ENCODE measurements at places on chromosomes 7 and 10. TPM values are rescaled to one million over a fixed set of nuclear protein-coding genes. Genes with fewer than 3 reads are reported as not detected.

DNA sequence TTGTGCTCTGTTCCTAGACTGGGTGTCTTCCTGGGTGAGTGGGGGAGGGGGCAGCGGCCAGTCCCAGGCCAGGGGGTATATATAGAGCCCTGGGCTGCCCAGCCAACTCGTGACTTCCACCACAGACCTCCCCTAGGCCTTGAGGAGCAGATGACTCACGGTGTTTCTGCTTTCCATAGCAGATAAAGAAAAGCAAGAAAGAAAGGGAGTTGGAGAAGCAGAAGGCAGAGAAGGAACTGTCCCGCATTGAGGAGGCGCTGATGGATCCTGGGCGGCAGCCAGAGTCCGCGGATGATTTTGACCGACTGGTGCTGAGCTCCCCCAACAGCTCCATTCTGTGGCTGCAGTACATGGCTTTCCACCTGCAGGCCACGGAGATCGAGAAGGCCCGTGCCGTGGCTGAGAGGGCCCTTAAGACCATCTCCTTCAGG lies 10.1 kb downstream of the CALHM2 start:
- DNase-seq: no peak

- no peak for DNase-seq
Measured at GRCh38 chr7:42886893-42887505, 24.9 kb downstream of the C7orf25 start.

DNA sequence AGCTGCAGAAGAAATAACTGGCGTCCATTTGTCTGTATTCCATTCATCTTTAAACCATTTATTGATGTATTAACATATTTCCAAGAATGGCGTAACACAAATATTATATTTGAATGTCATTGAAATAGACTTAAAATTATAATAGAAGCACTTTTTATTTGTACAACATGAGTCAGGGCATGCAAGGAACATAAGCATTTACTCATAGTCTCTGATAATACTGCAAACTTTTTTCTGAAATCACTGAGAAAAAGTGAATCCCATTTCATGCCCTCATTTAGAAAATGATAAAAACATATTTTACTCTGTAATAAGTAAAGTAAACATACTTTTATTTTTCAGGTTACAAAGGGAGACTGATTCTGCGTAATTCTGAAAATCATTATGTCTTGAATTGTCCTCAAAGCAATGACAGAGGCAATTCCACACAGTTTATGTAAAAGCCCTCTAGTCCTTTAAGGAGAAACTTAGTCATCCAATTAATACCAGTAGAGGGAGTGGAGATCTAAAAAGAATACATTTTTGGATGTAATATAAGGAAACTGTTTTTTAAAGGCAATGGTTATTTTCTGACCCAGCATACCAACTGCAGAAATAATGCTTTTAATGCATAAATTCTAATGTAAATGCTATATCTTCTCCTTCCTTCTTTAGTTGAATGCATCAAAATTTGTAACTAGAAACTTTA lies 58.1 kb downstream of the AGMO start:
- no peak for DNase-seq

GRCh38 chr10:45404087-45404769 lies 30.2 kb downstream of the ALOX5 start:
- DNase-seq: no peak

- no peak for DNase-seq
Measured at GRCh38 chr7:15399441-15399840, 162.4 kb downstream of the AGMO start.

DNA sequence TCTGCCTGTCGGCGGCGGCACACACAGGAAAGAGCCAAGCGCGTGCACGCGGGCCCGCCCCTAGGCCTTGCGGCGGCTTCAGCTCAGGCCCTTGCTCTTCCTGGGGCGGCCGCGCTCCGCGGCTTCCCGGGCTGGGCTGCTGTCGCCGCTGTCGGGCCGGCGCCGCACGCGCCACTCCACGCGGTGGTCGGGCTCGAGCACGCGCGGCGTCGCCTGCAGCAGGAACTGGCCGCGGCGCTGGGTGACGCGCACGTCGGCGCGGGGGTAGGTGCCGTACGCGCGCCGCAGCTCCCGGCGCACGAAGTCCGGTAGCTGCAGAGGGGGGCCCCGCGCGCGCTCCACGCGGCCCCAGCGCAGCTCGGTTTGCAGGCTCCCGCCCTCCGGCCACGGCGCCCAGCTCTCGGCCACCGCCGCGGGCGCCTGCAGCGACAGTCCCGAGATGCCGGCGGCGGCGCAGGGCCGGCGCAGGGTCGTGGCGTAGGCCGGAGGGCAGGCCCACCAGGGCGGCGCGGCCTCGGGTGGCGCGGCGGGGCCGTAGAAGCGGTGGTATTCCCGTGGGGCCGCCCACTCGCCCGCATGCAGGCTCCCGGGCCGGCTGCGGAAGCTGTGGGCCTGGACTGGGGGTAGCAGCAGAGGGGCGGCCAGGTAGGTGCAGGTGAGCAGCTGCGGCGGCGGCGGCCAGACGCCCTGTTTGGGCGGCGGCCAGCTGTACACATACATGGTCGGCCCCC lies 804 bp downstream of the C10orf95 start:
- DNase-seq: peak; percentile 95

DNA sequence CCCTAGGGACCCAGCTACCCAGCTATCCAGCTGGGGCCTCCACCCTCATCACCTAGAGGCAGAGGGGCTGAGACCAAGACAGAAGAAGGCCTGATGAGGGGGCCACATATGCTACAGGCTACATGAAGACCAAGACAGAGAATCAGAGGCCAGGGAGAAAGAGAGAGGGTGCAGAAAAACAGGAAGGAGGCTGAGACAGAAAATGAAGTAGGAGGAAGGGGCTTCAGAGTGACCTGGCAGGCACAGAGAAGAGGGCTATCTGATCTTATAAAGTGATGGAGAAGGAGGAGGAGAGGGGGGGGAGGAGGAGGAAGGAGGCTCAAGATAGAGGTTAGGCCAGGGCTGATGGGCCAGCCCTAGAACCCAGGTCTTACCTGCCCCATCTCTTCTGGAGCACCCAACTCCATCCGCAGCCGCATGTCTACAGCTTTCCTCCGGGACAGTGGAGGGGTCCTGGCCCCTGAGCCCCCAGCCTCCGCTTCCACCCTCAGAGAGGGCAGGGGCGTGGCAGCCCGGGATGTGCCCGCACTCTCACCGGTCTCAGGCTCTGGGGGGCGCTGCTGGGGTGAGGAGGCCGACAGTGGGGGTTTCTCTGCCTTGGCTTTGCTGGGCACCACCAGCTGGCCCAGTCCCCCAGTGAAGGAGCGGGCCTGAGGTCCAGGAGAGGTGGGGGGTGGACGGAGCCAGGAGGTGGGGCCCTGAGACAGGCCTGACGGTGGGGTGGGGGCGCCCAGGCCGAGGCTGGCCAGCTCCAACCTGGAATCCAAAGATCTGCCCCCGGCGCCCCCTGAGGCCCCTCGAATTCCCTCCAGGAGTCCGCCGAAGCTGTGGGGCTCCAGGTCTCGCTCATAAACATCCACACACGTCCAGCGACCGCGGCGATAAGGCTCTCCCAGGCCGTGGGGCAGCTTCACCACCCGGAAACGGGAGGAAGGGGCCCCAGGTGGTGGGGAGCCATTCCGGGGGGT lies 1.8 kb downstream of the TSC22D4 start:
- no peak for DNase-seq

GRCh38 chr7:24827589-24827988 lies 70.3 kb upstream of the GSDME start:
- DNase-seq: no peak

DNA sequence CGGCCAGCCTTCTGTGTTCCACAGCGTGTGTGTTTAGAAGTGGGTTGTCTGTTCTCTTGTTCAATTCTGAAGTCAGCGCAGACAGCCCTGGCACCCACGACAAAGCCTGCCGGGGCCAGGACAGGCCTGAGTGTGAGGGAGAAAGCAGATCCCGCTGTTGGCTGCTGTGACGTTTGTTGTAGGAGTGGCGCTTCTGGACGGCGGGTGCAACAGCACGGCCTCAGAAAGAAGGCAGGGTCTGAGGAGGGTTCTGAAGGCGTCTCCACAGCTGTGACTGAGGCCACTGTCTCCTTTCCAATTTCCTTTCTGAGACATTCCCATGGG lies 76.2 kb downstream of the VIPR2 start:
- DNase-seq: no peak

DNA sequence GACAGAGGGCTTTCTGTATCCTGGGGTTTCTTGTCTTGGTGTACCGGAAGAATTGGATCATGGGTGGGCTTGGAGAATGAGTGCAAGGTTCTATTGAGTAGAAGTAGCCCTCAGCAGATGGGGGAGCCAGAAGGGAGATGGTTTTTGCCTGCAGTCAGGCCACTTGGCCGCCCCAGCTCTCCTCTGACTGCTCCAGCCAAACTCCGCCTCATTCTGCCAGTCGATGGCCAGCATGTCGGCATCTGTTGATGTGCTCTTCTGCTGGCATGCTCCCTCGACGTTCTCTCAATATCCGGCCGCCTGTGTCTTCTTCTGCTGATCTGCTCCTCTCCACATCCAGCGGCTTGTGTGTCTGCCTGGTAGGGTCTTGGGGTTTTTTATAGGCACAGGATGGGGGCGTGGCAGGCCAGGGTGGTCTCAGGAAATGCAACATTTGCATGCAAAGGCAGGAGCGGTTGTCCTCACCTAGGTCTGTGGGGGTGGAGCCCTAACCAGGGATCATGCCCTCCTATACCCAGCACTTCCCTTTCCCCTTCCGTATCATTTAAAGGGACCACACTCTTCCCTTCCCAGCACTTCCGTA lies 40.2 kb upstream of the TNS3 start:
- DNase-seq: no peak

- DNase-seq: no peak
Measured at GRCh38 chr10:61857746-61858145, 43.8 kb upstream of the ARID5B start.

DNA sequence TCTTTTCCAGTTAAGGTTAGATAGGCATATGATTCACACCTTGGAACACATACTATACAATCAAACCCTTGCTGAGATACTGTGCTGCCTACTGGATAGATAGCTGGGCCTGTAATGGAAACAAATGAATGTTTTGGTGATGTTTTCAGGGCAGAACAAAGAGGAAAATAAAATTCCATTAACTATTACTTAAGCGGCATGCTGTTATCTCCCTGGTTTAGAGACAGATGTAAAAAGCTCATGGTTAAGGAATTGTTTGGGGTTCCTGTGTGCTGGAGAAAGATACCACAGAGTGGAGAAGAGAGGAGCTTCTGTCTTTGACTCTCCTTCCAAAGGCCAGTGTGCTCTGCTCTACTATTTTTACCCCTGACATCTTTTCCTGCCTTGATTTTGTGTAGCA lies 341.1 kb downstream of the PLXDC2 start:
- DNase-seq: no peak

DNA sequence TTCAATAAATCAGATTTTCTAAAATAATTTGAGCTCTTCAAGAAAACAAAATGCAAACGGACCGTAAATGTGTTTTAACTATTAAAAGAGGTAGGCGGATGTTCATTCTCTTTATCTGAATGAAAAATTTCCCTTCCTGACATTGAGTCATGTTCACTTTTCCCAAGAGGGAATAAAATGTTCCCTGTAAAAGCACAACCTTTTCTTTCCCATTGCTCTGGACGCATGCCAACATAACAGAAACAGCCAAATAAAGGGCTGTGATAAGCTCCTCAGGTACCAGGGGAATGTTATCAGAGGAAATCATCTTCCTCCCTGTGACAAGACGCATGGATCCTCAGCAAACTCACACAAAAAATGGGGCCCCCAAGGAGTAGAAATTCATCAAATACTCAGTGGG lies 251.8 kb downstream of the MTERF1 start:
- DNase-seq: no peak

DNA sequence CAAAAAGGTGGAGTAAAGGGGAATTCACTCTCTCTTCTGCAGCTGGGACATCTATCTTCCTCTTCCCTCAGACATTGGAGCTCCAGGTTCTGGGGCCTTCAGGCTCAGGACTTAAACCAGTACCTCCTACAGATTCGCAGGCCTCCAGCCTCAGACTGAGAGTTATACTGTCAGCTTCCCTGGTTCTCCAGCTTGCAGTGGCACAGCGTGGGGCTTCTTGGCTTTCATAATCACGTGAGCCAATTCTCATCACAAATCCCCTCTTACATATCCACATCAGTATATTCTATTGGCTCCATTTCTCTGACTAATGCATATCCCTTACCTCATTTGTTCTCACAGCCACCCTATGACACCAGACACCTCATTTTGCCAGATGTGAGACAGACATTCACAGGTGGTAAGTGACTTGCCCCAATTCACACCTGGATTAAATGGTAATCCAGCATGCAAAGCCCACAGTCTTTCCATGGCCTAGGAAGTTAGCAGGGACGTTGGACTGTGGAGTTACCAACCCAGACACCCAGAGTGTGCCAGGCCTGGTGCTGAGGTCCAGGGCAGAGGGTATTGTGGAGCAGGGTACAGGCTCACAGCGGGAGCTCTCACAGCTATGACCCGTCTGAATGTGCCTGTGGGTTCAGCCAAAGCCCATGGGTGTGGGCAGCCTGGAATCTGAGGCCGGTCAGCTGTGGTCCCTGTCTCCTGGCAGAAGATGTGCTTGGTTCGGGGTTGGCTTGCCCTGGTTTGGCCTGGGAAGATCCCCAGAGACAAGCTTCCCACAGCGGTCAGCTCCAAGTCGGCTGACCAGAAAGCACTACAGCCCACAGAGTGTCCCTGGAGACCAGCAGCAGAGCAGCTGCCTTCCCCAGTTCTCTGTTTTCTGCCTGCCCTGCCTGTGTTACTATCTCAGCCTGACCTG lies 18.4 kb upstream of the ZCCHC24 start:
- DNase-seq: no peak

GRCh38 chr10:72009425-72010081 lies 45.4 kb downstream of the CHST3 start:
- DNase-seq: no peak

DNA sequence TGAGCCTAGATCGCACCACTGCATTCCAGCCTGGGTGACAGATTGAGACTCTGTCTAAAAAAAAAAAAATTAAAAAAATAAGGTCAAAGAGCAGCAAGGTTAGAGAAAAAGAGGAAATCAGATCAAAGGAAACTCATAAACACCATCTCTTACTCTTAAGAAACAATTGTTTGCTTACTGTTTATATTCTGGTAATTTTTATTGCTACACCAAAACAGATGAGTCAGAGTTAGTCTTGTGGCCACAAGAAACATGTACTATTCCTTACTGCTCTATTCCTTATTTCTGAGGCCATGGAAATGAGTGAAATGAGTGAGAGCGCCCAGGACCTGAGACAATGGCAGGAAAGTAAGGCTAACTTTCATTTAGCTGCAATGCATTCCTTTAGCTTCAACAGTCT lies 387.3 kb downstream of the HPSE2 start:
- no peak for DNase-seq

The CREB5 gene
- not detected for total RNA-seq

The ACSM6 gene
- total RNA-seq: not detected

The RAMP3 gene
- total RNA-seq: not detected

The SDK1 gene
- total RNA-seq: 0.26 TPM
